Iris pigment epithelial cell (primary cell): ENCODE measurements at places on chromosomes 6 and 20.
A peak's percentile ranks its signal among the peaks of the same experiment; 100 is the strongest.

GRCh38 chr6:104638841-104639290 lies 220.9 kb downstream of the HACE1 start:
- DNase-seq, result peak; percentile 84

GRCh38 chr20:21229163-21229562 lies 74.0 kb upstream of the XRN2 start:
- DNase-seq, result no peak

DNA sequence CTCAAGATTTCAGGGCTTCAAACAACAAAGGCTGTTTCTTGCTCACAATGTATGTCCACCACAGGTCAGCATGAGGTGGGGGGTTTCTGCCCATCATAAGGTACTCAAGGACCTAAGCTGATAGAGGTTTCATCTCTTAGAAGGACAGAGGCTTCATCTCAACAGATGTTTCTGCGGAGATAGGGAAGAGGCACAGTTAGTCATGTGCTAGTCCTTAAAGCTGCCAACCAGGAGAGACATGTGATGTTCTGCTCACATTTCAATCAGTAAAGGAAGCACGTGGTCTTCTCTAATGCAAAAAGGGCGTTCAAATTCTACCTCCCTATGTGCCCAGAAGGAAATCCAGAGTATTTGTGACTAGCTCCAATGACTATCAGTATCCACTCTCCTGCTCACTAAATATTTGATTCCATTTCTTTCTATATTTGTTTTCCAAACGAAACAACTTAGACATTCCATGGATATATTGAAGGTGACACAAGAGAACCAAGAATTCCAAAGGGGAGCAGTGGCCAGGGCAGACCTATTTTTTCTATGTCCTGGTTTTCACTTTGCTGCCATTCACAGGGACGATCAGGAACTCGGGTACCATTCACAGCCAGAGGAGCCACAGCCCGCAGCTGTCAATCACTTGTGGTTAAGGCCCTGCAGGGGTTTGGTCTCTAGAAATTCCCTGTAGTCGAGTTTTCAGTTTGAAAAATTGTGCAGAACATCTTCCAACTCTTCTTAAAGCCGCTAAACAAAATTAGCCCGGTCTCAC lies 173.2 kb upstream of the FOXA2 start:
- DNase-seq, result no peak

- peak; percentile 10 for DNase-seq
Measured at GRCh38 chr20:49766979-49767521, 45.6 kb upstream of the SLC9A8 start.

- DNase-seq, result peak; percentile 73
Measured at GRCh38 chr6:41288030-41288753, 1.7 kb upstream of the TREM1 start.

- no peak for DNase-seq
Measured at GRCh38 chr20:37348792-37349516, 3.0 kb downstream of the SRC start.

DNA sequence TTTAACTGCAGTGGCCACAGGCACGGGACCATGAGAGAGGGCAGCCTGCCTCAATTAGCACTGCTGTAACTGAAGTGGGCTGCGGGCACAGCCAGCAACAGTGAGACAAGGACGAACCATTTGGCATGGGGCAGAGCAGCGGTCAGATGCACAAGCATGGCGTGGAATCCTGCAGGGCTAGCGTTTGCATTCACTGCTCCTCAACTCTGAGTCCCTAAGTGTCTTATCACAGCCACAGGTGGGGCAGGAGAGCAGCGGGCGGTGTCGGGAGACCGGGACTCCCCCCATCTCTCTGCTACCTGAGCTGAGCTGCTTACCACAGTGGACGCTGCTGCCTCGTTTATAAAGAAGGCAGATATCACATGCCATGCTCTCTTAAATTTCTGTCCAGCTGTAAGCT lies 31.3 kb upstream of the PDE10A start:
- DNase-seq, result no peak

- no peak for DNase-seq
Measured at GRCh38 chr6:44485601-44486401, 98.3 kb downstream of the CDC5L start.

DNA sequence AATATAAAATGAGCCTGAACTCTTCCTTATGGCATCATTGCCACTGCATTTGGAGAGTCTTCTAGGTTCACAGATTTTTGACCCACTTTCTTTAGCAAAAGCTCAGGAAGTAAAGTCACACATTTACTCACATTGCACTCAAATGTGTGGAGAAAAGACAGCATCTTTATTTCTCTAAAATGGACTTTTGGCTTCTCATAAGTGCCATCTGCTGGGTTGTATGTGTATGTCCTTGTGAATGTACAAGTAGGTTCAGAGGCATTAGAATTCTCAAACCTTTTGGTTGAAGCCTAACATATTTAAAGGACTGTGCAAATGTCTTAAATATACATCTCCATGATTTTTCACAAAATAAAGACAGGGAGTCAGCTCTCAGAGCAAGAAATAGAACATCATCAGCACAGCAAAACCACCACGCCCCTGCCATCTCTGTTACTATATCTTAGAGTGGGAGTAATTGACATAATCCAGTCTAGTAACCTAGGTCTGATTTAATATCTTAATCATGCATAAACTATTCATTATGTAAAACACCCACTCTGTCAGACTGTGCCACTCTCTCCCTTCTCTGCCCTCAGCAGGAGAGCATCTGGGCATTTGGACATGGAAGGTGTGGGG lies 42.2 kb upstream of the SPTLC3 start:
- peak; percentile 53 for DNase-seq

DNA sequence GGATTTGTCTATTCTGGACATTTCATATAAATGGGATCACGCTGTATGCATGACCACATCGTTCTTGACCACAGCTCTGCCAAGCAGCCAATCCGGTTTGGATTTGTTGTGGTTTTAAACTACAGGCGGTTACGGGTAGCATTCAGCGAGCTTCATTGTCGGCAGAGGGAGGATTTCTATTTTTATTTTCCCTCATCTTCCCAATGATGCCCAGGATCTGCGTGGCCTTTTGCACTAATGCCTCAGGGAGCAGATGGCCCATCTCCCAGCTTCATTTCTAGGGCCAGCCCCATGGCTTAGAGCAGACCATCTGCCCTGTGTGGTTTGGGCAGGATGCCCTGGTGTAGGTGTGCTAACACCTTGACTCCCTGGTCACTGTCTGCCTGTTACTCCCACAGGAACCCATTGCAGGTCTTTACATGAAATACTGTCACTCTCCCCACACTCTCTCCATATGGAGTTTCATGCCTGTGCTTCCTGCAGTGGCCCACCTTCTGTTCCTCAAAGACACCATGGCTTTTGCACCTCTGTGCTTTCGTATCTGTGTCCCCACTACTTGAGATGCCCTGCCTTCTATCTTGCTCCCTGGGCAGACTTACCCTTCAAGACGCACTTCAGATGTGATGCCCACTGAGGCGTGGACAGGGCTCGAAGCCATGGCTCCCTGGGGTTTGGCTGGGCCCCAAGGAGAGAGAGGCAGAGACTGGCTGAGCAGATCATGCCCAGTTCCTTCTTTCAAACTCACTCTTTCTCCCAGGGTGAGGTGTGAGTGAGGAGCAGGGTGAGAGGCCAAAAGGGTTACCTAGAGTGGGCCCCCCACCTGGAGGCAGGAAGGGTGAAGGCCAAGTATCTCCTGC lies 26.0 kb downstream of the SDCBP2 start:
- DNase-seq, result no peak

DNA sequence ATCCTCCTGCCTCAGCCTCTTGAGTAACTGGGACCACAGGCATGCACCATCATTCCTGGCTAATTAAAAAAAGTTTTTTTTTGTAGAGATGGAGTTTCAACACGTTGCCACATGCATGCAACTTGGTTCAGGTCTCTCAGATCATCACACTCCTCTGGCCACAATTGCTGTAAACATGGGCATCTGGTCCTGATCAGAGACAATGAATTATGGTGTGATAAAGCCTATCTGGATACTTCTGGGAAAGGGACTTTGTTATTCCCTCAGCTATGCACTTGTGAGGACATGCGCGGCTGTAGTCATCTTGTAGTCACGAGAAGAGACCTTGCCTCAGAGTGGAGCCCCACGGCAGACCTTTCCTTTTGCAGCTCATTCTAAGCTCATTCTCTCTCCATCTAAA lies 210.9 kb upstream of the ZFP64 start:
- DNase-seq, result no peak

DNA sequence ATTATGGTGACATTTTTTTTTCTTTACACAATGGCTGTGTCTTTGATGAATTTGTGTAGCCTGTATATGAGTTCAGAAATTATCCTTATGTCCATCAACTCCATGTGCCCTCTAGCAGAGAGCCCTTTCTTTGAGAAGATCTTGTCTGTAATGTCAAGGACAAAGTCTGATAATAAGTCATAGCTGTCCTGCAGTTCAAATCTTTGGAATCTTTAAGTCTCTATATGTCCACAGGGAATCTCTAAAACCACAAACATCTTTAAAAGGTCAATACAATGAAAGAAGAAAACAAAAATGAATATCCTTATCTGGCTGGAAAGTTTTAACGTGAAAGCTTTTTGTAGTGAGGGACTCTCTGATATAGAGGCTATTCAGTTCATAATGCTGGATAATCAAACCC lies 16.9 kb upstream of the TMEM14A start:
- DNase-seq, result no peak

DNA sequence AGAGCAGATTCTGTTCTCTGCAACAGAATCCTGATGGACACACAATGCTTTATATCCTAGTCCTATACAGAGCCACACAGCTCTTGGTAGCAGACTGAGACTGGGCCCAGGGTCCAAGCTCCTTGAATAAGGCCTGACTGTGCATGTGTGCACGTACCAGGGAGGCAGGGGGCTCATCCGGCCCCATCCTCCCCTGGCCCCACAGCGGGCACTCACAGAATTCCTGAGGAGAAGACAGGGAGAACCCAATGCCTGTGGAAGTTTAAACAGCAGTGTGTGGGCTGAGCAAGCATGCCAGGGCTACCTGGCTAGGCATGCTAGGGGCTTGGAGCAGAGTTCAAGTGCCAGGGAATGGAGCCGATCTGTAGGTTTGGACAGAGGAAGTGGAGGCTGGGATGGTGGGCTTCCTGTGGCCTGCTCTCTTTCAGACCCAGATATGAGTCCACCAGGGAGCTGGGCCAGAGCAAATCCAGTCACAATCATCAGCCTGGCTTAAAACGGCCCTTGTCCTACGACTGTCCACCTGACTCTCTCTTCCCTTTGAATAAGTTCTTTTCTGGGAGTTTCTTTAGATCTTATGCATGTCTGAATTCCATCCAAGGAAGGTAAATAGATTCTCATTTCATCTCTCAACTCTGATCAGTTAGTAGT lies 74.0 kb downstream of the MRPL14 start:
- no peak for DNase-seq

DNA sequence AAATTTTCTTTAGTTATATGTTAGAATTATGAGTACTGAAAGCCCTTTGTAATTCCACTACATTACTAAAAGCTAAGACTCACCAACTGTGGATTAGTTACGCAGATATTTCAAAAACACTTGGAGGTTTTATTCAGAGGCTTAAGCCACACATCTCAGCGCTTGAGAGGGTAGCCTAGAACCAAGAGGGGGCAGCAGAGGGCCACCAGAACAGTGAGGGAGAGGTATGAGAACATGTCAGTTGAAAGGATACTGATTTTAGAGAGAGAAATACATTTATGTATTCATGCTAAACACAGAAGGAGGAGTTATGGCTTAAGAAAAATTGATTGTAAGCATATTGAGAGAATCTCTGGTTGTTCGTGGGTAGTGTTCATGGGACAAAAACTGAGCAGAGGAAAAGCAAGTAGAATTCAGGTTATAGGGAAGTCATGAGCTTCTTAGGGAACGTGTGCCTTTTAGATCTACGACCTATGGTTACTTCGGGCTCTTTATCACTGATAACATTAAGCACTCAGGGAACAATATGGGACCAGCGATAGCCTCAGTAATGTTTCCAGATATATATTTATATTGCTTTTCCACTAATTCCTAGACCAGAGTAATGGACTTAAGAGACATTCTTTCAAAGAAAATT lies 20.4 kb upstream of the SERINC1 start:
- peak; percentile 78 for DNase-seq

DNA sequence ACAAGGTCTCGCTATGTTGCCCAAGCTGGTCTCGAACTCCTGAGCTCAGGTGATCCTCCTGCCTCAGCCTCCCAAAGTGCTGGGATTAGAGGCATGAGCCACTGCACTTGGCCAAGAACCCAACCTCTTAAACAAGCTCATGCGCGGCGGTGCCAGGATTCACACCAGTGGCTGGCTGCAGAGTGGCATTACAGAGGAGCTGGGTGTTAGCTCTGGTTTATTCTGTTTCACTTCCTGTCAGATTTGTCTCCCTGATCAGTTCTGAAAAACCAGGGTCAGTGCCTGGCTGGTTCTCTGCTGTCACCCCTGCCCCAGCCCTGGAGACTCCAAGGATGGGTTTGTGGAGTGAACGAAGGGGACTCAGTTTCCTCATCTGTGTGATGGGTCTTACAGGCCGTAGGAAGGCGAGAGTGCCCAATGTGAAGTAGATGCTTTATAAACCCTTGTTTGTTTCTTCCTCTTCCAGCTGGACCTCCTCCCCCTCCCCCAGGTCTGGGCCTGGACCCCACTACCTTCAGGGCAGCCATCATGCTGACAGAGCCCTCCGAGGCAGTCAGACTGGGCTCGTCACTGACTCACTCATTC lies 63.4 kb downstream of the UBE2V1 start:
- no peak for DNase-seq

DNA sequence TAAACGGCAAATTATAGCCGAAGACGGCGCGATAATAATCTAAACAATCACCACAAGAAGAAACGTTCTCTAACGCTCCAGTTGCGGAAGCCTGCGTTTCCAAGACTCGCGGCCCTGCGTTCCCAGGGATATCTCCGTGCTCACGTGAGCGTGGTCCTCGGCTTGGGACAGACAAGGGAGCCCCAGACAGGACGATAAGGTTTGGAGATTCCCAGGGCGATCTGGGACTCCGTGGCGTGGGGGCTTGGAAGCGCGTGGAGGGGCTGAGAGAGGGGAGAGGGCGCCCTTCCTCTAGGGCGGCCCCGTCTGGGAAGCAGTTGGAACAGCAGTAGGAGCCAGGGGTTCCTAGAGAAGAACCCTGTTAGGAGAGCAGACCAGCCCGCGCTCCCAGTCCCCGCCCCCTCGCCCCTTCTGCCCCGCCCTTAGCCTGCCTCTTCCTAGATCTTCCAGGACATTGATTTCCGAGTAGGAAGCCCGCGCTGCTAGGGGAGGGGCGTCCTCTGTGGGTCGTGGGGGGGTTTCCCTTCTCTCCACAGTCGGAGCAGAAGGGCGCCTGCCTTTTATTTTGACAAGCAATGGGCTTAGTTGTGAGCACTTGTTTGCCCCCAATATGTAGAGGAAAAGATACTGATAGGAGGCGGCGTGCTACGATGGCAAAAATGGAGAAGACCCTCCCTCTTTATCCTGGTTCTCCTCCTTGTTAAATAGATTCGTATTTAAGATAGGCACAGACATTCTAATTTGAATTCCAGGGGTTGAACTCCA lies 10.6 kb downstream of the NRN1 start:
- no peak for DNase-seq

GRCh38 chr6:56259234-56260077 lies 12.1 kb upstream of the COL21A1 start:
- DNase-seq, result peak; percentile 81

DNA sequence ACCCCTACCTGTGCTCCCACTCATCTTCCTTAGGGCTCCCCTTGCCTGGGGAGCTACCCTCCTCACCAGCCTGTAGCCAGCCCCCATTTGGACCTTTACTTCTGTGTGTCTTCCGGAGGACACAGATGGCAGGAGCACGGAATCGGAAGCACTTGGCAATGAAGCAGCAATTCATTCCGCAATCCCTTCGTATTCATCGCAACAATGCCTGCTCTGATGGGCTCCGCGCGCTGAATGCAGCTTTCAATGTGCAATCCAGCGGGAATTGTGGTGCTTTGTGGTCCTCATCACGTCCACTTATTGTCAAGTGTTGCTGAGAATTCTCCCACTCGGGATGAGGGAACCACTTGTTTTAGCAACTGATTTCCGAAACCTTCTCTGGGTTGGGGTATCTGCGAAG lies 336.0 kb downstream of the DHX35 start:
- DNase-seq, result no peak

- peak; percentile 22 for DNase-seq
Measured at GRCh38 chr6:16494793-16495192, 256.4 kb downstream of the GMPR start.
